ENCODE measurements at places on chromosomes 5 and 9.

DNA sequence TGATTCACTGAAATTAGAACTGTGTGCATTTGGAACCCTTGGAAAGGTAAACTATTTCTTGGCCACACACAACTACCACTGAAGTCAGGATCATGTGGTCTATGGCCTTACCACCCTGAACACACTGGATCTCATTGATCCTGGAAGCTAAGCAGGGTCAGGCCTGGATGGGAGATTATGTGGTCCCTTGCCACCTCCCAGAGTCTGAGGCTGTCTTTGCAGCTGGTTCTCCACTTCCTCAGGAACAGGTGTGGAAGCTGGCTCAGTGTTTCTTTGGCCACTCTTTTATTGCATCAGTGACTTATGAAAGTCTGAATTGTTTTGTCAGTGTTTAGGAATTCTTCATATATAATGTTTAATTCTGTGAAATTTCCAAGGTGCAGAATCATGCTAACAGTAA is 89.2 kb downstream of the TEK start:
- DNase-seq: no peak

DNA sequence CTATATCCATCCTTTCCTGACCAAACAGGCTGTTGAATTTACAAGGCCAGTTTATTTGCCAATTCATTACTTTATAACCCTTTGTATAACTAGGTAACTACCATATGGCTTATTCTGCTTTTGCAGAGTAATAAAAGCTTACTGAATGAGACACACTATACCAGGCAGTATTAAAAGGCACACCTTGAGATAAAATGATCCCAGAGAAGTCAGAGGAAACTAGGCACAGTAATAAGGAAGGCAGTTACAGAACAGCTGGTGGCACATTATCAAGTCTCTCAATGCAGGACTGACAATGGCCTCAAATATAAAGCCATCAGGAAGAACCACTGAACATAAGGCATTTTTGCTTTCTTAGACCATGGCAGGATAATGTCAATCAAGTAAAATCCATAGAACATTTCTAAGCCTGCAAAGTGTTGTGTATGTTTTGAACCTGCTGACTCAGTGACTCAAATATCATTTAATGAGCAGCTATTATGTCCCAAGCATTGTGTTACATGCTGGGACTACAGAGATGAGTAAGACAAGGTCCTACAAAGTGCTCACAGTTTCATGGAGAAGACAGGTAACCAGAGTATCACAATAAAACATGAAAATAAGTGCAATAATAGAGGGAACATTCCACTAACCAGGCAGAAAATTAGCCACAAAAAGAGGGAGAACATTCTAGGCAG is 52.5 kb downstream of the OXCT1 start:
- DNase-seq: no peak

GRCh38 chr5:173196133-173196952 is 38.7 kb downstream of the NKX2-5 start:
- no peak for DNase-seq

DNA sequence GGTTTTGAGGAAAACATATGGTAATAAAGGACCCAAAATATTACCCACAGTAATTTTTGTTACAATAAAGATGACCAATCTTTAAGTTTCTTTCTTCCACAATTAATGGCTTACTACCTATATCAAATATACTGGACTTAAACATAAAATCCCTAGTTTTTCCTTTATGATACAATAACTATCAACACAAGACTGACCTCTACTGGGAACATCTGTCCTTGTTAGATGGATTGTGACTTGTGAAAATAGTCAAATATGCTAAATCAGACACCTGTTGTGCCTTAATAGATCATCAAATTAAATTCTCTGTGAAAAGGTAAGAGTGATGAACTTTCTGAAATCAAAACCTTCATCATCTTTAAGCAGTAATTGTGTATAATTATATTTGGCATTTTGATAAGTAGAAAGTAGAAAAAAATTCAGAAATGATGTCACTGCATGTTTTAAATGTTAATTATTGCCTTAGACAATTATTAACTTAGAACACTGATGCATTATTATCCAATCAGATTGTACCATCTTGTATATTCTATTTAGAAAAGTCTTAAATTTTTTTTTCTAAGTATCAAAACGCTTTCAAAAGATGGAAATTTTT is 113.6 kb downstream of the DEPDC1B start:
- no peak for DNase-seq

DNA sequence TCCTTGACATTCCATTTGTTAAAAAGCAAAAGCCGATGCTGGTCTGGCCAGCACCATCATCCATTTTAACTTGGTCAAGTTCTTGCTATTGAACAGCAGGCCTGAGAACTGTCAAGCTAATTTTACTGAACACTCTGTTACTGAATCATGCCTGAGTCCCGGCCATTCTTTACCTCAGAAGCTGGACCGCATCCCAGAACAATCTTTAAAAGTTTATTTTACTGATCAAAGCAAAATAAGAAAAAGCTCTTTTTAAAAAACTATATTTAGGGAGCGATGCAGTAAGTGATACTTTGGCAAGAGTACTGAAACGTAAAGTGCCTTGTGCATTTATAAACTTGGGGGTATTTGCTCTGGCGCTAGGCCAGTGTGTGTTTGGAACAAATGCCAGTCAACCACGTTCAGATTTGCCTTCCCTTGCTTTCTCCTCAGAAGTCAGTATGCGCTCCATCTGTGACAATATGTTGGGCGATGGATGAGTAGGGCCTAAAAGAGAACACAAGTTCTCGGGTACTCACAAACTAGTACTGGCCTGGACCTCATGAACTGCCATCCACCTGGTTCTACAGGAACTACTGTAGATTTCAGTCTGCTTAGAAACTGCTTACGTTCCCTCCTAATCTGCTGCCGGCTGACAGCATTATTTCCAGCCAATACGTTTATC is 161.9 kb downstream of the MAPKAP1 start:
- DNase-seq: no peak

DNA sequence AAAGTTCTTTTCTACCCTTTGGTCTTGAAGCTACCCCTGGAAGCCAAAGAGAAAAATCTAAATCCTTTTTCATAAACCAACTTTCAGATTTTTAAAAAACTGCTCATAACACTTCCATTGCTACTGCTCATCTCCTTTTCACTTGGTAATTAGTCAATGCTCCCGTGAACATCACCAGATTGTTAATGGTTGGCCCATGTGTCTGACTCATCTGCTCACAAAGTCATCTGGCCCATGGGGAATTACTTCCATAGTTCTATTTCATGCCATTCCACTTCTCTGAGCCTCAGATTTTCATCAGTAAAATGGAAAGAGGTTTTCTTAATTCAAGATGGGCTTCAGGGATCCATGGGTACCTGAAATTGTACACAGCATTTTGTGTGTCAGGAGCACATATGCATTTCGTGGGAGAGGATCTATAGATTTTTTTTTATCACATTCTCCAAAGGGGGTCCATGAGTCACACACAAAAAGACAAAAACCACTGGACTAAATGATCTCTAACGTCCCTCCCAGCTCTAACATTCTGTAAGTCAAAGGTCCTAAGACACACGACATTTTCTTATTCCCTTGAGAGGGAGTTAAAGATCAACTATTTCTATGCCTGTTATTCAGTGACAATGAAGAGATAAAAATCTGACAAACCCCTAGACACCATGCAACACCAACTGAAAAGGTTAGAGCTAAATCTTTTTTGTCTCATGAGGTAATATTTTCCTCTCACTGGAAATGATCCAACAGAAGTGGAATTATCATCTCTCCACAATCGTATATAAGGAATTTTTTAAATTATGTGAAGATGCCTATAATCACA is 75.4 kb downstream of the TEX10 start:
- DNase-seq: no peak

GRCh38 chr5:131981516-131981915 is 29.9 kb downstream of the ACSL6 start:
- DNase-seq: no peak

DNA sequence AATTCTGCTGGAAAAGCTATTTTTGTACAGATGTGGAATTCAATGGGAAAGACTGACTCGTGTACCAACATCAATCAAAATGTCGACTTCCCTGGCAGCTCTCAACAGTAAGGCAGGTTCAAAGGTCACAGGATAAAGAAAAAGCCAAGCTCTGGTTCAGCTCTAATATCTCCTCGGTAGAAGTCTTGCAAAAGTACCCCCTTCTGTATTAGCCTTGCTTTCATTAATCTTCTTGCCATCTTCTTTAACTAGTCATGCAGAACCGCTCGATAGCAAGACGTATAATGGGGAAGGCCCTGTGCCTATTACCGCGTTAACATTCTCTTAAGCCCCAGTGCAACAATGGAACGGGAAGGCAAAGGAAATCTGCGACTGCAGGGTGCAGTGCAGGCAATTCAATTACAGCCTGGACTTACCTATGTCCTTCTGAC is 201.2 kb downstream of the GAPVD1 start:
- DNase-seq: no peak

DNA sequence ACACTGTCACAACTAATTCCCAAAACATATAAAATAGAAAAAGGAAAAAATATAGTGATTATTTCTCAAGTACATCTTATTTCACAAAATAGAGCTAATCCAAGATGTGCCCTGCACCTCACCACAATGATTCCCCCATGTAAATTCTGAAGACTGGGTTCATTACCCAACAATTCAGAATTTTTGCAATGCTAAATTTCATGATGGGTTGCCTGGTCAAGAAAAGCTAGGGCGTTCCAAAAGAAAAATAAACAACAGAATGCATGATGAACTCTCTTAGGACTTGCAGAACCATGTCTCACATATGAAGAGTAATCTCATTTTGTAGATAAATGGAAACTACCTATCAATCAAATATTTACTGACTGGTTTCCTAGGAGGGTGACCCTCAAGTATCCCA is 259.6 kb upstream of the NFIL3 start:
- no peak for DNase-seq

GRCh38 chr9:68907910-68908309 is 106.0 kb downstream of the PRKACG start:
- no peak for DNase-seq

All from stimulated activated CD8-positive, alpha-beta memory T cell treated with anti-CD3 and anti-CD28 coated beads, Interleukin-2, amount 100 ng/mL, for 1 hour (primary cell).